ENCODE measurements at places on chromosomes 4 and X. TPM values are rescaled to one million over a fixed set of nuclear protein-coding genes. Genes with fewer than 3 reads are reported as not detected.

DNA sequence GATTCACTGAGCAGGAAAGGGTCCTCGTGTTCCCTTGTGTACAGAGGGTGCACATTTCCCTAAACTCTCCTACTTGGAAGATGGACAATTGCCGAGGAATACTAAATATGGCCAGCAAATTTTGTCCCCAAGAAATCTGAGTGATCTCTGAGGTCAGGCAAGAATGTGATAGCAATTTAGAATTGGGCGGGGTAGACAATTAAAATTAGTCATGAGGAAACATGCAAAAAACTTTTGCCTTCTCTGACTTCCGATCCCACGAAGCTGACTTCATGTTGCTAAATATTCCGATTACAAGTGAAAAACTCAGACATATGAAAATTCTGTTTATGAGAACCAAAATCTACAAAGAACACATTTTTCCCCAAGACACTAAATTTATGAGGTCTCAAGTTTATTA, 453.9 kb upstream of the ZFP42 start:
- DNase-seq: no peak

- no peak for DNase-seq
These were observed 37.4 kb downstream of the FAM53A start for GRCh38 chr4:1646690-1647089.

GRCh38 chr4:1584498-1584897, 99.6 kb downstream of the FAM53A start:
- peak; percentile 31 for DNase-seq

DNA sequence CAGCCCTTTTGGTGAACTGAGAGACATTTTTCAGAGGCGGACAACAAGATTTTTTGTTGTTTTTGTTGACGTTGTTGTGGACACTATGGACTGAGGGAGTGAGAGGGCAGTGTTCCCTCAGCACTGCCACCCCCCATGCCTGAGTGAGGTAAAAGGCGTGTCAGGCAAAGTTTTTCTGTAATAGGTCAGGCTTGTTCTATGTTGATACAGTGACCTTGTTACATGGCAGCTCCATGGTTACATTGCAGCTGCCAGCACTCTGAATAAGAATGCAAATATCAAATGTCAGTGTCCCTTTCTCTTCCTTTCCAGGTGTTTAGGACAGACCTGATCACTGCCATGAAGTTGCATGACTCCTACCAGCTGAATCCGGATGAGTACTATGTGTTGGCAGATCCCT, 36.6 kb downstream of the JADE1 start:
- DNase-seq: peak; percentile 16

- no peak for DNase-seq
These were observed 86.2 kb upstream of the BLTP1 start for GRCh38 chr4:122065915-122066314.

- no peak for DNase-seq
These were observed 723.1 kb downstream of the ADGRL3 start for GRCh38 chr4:61923179-61923578.

DNA sequence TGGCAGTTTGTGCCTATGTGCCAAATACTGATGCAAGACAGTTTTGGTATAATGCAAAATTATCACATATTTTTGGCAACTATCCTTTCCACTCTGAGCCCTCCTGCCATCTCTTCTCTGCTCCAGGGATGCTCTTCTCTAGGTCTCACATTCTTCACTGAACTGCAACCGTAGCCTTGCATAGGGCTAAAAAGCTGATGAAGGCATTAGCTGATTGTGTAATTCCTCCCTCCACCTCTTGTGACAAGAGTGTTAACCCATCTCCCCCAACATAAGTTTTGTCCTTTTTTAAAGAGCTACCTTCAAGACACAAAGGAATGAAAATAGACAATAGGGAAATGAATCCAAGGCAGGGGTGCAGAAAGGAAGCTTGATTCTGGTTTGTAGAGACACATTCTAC, 33.1 kb upstream of the ANK2 start:
- no peak for DNase-seq

DNA sequence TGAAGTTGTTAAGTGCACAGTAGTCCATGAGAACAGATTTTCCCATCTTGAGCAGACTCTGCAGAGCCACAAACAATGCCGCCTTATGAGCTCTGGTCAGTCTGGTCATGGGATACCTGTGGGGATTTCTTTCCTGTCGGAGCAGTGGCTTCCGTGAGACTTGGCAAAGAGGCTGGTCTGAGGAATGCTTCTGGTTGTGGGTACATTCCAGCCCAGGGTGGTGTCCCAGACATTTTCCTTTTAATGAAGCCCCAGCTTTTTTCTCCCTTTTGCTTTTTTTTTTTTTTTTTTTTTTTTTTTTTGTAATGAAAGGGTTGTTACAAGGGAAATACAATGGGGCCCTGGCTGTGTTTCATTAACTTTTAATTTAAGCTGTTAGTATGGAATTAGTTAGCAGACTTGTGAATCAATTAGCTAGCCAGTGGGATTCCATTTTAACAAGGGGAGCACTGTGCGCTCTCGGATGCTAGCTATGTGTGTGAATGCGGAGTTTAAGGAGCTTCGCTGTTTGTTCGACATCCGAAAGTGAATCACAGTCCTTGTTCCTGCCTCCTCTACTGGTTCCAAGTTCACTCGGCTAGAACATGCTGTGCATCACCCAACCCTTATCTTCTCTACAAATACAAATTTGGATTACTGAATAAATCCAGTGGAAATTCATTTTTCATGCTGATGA, 225.1 kb downstream of the CBR4 start:
- no peak for DNase-seq

DNA sequence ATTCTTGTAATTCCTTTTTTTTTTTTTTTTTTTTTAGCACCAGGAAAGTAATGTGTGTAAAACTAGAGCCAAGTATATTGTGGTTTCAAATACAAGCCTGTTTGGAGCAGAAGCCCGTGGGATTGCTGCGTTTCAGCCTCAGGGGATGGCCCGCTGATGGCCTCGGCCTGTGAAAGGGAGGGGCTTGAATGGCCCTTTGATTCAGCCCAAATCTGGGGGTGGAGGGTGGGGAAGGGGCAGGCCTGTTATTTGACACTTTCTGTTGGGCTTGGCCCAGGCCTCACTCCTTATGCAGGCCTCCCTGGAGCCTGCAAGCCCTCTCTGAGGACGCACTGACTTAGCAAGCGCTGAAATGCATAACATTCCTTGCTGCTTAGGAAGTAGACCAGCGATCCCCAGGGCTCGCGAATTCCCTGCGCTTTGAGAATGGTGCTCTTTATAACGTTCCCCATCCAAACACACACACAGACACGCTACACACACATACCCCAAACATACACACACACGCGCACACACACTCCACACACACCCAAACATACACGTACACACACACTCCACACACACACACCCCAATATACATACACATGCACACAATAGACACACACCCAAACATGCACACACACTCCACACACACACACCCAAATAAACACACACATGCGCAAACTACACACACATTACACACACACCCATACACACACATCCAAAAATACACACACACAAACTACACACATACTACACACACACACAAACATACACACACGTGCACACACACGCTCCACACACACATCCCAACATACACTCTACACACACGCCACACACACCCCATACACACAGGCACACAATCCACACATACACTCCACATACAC, 29.6 kb downstream of the TLR10 start:
- peak; percentile 97 for DNase-seq

GRCh38 chrX:65920620-65921019, 119.3 kb downstream of the VSIG4 start:
- peak; percentile 56 for DNase-seq

- peak; percentile 48 for DNase-seq
These were observed 14.5 kb upstream of the STS start for GRCh38 chrX:7133050-7133440.

DNA sequence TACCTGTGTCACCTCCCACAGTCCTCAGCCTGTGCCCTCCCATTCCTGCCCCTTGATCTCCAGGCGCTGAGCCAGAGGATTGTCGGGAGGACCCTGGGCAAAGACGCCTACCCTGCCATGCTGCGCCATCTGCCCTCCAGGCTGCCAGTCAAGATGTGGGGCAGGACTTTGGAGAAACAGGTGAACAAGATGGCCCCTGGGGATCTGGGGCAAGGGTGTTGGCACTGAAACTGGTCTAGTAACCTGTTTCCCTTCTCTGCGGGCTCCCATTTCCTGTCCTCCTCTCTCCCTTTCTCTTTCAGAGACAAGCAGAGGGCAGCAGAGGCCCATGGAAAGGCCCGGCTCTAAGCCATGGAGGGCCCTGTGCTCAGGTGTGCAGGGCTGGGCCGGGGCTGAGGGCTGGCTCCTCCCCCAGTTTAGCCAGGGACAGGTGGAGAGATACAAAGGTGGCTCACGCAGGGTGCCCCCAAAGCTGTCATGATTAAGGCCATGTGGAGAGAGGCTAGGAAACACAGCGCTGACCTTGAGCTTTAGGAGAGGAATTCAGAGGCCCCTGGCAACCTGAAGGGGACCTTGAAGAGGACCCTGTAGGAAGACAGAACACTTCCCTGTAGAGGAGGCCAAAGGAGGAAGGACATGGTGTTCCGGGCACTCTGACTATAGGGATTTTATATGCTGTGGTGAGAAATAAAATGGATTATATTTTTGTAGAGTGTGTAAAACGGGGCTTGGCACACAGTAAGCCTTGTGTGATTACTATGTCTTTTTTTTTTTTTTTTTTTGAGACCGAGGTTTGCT, at the start of gene GLOD5:
TSS of gene GLOD5 (plus strand) at position 74 of the 798 bp plus-strand sequence. CDS start at position 118, 44 bp downstream.
- DNase-seq: peak; percentile 88

GRCh38 chr4:16116019-16116418, 32.2 kb upstream of the PROM1 start:
- DNase-seq: peak; percentile 16

- DNase-seq: no peak
These were observed 2.4 kb downstream of the RAB33A start for GRCh38 chrX:130174045-130174704.

- DNase-seq: no peak
These were observed 98.4 kb downstream of the ZNF827 start for GRCh38 chr4:145840162-145840768.

GRCh38 chrX:1392376-1393068, 609 bp upstream of the SLC25A6 start:
- peak; percentile 86 for DNase-seq

DNA sequence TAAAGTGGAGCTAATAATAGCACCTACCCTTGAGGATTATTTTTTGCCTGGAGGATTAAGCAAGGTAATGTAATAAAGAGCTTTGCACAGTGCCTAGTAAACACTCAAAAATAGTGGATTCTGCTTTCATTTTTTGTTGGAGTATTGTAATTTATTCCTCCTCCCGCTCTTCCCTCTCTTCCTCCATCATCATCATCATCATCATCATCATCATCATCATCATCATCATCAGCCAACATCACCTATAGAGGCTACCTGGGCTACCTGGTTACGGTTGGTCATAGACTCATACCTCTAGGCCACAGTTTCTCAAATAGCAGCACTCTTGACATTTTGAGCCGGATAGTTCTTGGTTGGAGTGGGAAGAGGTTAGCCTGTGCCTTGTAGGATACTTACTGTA, 126.9 kb upstream of the TEX13A start:
- no peak for DNase-seq

GRCh38 chrX:107716816-107717700, 58.5 kb downstream of the TSC22D3 start:
- peak; percentile 93 for DNase-seq

DNA sequence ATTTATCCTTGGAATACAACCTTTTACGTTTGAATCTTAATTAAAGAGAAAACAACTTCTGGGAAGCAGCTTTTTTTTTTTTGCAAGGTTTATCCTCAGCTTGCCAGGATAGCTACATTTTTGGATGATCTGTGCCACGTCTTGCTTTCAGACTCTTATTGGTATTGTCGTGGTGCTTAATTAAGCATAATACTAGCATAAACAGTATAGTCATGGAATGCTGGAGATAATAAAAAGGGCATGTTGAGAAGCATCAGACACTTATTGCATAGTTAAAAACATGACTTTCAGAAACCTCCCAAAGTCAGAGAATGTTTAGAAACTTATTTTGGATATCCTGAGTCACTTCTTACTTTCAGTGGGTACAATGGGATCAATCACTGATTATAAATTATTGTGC, 77.0 kb downstream of the PALLD start:
- no peak for DNase-seq

GRCh38 chr4:74117024-74117534, 18.1 kb upstream of the CXCL2 start:
- DNase-seq: no peak

- no peak for DNase-seq
These were observed 47.0 kb upstream of the DHRSX start for GRCh38 chrX:2547736-2548135.

GRCh38 chr4:76179398-76180318, 31.5 kb upstream of the NUP54 start:
- DNase-seq: peak; percentile 95

DNA sequence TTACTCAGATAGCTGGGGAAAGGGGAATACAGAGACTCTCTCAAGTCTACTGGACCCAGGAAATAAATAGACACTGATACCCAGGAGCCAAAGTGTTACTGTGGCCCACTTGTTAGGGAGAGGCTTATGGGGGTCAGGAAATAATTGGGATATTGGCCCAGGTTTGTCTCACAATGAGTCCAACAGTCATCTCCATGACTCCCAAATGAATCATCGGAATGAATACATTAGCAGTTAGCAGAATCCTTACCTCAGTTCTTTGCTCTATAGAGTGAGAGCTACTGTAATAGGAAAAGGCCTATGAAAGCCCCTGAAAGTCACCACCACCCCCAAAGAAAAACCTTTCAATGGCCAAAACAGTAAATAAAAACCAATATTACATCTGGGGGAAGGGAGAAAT, 42.4 kb upstream of the ARHGEF6 start:
- DNase-seq: no peak

DNA sequence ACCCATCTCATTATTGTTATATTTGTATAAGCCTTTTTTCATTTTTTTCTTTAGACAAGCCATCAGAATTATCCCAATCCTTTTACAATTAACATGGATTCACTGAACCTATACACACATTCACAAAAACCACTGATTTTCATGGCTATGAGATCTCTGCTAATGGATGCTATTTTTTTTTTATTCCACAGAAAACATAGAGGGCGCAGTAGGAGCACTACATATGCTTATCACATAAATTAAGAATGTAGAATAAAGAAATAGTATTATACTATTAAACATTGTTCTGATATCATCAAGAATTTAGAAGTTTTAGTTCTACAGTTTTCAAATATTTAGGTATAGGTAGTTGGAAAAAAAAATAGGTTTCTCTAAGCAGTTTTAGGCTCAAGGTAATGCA, 1477.4 kb downstream of the ARAP2 start:
- no peak for DNase-seq

The PIN4 gene
- 13.3 TPM for total RNA-seq

The CSAG1 gene
- total RNA-seq: not detected

The MAGEB17 gene
- 0.44 TPM for total RNA-seq

The USP51 gene
- 13.3 TPM for total RNA-seq

The ARHGAP24 gene
- total RNA-seq: 85.6 TPM

The FAT1 gene
- 77.8 TPM for total RNA-seq

The CCNA2 gene
- total RNA-seq: 82.2 TPM

The CT55 gene
- not detected for total RNA-seq

The CT45A9 gene
- not detected for total RNA-seq

The CSAG3 gene
- total RNA-seq: 0.35 TPM

The LGI2 gene
- total RNA-seq: 6.3 TPM

The TSC22D3 gene
- total RNA-seq: 10.0 TPM

The DKK2 gene
- not detected for total RNA-seq

The NCAPG gene
- 47.4 TPM for total RNA-seq

The SLC6A14 gene
- not detected for total RNA-seq
